ENCODE measurements at places on chromosomes 16 and 17.

GRCh38 chr17:62616993-62617893, 10.2 kb upstream of the MRC2 start:
- DNase-seq, result peak; percentile 68

DNA sequence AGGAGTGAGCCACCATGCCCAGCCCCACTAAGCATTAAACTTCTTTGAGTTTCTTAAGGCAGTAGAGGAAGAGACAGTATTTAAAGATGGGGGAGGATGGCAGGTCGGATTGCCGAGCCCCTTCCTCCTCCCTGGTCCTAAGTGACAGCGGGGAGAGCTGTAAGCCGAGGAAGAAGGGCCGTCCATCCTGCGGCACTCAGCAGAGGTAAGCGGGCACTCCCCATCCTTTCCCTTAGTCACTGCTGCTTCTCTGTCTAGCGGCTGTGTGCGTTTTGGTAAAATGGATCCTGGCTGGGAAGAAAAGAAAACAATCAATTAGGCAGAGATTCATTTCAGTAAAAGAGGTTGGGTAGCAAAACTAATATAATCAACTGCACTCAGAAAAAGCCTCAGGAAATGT, 13.9 kb downstream of the DNAAF1 start:
- no peak for DNase-seq

GRCh38 chr17:59372138-59372751, 40.8 kb downstream of the YPEL2 start:
- DNase-seq, result no peak

DNA sequence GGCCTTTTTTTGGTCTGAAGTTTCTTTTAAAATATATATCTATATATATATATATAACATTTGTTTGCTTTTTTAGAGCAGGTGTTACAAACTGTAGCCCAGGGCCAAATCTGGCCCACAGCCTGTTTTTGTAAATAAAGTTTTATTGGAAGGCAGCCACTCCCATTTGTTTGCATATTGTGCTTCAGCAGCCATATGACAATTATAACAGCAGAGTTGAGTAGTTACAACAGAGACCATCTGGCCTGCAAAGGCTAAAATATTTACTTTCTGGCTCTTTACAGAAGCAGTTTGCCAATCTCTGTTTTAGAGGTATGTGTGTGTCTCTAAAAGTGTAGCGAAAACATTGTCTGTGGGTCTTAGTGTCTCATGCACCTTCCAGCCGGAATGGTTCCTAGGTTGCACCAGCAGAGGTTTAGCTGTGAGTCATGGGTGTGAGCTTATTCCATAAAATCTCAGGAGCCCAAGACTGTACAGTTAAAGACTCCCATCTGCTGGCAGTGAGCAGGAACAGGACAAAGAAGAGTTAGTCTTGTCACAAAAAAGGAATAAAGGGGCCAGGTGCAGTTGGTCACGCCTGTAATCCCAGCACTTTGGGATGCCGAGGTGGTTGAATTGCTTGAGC, 23.8 kb downstream of the LCMT1 start:
- DNase-seq, result no peak

- DNase-seq, result no peak
Measured at GRCh38 chr17:76054112-76054476, 18.2 kb downstream of the SRP68 start.

GRCh38 chr17:82569621-82570020, 50.1 kb downstream of the FOXK2 start:
- DNase-seq, result no peak

DNA sequence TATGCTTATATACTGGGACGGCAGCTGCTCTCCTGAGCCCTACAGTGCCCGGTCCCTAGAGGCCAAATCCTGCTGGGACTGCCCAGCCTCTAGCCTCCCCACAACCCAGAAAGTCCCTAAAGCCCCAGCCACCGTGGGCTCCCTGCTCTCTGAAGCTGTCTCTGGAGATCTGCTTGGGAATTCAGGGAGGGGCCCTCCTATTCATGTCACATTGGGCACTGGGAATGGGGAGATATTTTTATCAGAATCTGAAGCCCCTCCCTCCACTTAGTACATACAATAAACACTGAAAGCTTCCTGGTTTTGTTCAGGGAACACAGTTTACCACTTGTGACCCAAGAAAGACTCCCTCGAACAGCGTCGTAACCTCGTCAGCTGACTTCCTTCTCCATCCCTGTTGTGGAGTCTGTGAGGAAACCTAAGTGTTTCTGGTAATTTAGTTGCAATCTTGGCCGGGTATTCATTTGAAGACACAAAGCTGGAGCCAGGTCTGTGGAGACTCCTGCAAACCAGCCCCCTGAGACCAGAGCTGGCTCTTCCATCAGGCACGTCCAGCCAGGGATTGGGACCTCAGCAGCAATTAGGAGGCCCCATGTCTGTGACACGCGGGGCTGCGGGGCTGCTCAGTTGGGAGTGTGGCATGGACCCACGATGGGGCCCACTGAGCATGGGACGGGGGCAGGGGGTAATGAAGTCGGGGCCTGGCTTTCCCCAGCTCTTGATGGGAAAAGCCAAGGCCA, 38.5 kb downstream of the PGS1 start:
- DNase-seq, result no peak

- DNase-seq, result no peak
Measured at GRCh38 chr16:79517156-79517555, 83.4 kb downstream of the MAF start.

- DNase-seq, result no peak
Measured at GRCh38 chr16:47262938-47263337, 119.2 kb upstream of the NETO2 start.

DNA sequence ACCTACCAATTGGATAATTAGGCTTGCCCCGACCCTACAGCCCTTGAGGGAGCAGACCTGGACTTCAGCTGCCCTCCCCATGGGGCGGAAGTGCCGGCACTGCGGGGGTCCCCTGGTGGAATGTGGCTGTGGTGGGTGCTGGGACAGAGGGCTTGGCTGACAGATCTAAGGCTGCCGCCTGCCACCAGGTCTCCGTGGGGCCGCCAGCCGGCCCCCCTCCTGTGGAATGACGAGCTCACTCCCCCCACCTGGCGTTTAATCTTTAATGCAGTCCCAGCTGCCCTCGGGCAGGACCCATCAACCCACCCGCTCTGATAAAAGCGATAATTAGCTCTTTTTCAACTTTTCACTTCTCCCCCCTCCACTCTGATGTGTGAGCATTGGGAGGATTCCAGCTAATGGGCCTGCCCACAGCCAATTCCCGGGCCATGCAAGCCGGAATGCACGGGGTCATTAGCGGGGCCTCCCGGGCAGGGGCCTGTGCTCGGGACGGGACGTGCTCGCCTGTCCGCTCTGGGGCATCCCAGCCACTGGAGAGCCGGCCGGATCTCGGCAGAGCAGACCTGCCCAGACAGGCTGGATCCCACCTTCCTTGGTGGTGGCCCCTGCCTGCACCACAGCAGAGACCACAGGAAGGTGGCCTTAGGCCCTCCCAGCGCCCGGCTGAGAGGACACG, 28.3 kb upstream of the GOSR2 start:
- DNase-seq, result no peak

DNA sequence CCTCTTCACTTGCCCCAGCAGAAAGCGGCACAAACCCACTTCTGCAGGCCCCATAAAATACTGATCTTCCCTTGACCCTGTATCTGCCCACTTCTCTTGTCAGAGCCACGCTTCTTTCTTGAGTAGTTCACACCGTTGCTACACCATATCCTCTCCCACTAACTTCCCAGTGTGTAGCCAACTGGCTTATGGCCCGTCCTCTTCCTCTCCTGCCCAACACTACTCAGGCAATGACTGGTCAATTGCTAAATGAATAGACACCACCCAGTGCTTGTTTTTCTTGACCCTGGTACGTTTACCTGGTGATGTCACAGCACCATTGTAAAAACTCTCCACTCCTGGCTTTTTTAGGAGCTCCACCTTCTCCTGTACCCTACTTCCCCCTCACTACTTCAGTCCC, 86.9 kb downstream of the NDEL1 start:
- no peak for DNase-seq

DNA sequence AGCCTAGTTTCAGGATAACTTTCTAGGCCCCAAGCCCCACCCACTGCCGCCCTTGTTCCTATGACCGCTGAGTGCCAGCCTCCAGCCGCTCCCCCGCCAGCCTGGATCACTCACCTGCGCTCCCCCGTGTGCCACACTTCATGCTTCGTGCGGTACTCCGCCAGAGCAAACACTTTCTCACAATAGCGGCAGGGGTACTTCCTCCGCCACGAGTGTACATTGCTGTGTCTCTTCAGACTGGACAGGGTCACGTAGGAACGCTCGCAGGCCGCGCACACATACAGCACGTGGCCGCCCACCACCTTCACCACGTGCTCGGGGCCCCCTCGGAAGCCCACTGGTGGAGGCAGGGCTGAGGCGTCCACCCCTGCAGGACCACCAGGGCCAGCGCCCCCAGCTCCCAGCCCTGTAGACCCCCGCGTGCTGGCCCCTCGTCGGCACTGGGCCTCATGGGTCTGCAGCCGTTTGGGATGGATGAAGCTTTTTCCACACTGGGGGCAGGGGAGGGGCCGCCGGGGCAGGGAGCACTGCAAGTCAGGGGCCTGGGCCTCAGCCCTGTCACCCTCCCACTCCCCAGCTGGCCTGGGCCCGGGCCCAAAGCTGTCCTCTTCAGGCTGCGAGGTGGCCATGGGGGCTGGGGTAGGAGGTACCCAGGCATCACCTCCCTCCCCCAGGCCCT, 13.7 kb downstream of the ZBTB4 start:
- DNase-seq, result no peak

- DNase-seq, result no peak
Measured at GRCh38 chr17:4009186-4009785, 45.0 kb upstream of the ATP2A3 start.

- no peak for DNase-seq
Measured at GRCh38 chr16:25084797-25085196, 26.7 kb upstream of the LCMT1 start.

DNA sequence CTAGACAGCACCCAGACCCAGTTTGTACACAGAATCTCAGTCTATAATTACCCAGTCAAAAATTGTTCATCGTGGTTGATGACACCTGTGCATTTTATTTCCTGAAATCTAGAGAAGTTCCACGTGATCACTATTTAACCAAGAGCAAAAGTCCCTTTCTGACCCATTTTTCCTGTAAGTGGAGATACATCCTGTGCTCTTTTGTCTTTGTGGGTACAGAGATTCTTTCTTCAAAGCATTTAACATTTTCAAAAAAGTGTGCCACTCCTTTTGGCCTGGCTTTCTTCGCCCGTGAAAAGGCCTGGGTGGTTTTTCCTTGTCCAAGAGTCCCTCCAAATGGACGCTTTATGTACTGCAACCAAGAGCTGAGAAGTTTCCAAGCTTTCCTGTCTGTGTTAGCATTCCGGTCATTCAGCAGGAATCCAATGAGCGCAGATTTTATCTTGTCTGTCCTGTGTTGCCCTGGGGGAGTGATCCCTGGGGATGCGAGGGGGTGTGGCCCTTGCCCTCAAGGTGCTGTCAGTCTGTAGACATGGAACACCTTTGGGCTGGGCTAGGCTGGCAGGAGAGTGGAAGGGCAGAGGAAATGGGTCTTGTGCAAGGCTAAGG, 161.1 kb upstream of the CACNG5 start:
- no peak for DNase-seq

GRCh38 chr17:15412606-15413005, 54.8 kb downstream of the CDRT4 start:
- no peak for DNase-seq

GRCh38 chr16:87608400-87608985, 6.2 kb downstream of the JPH3 start:
- peak; percentile 82 for DNase-seq

DNA sequence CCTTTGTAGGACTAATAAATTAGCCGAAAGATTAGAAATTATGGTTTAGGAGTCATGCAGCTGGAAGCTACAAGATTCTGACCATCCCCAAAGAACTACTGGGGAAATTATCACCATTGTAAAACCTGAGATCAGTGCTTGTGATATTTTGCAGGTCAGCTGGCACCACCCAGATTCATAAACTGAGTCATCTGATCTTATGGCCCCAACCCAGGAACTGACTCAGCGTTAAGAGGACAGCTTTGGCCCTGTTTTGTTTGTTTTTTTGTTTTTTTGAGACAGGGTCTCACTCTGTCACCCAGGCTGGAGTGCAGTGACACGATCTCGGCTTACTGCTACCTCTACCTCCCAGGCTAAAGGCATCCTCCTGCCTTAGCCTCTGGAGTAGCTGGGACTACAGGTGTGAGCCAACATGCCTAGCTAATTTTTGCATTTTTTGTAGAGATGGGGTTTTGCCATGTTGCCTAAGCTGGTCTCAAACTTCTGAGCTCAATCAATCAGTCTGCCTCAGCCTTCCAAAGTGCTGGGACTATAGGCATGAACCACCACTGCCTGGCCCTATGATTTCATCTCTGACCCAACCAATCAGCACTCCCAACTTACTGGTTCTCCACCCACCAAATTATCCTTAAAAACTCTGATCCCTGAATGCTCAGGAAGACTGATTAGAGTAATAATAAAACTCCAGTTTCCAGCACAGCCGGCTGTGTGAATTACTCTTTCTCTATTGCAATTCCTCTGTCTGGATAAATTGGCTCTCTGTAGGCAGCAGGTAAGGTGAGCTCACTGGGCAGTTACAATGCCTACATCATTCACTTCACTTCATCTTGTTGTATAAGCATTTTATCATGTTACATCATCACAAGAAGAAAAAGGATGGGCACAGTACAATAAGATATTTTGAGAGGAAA, 79.4 kb upstream of the KSR1 start:
- no peak for DNase-seq

DNA sequence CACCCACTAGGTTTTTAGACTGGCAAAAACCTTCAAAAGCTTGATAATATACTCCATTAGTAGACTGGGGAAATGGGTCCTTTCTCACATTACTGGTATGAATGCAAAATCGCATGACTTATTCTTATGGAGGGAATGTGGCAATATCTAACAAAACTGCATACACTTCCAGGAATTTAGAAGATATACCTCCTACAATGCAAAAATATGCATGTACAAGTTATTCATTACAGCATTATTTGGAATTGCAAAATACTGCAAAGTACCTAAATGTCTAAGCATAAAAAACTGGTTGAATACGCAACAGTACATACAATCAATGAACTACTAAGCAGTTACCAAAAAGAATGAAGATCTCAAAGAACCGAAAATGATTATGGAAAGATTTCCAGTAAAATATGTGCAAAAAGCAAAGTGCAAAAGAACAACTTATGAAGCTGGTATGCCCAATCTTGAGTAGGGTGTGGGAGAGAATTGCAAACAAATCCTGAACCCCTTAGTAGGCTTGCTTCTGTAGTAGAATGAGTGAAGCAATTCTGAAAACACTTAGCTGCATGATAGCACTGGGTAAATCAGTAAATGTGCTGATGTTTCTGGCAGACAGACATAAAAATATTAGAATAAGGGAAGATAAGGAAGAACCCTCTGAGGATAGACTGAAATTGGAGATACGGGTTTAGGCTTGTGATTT, 180.1 kb downstream of the PARN start:
- no peak for DNase-seq

DNA sequence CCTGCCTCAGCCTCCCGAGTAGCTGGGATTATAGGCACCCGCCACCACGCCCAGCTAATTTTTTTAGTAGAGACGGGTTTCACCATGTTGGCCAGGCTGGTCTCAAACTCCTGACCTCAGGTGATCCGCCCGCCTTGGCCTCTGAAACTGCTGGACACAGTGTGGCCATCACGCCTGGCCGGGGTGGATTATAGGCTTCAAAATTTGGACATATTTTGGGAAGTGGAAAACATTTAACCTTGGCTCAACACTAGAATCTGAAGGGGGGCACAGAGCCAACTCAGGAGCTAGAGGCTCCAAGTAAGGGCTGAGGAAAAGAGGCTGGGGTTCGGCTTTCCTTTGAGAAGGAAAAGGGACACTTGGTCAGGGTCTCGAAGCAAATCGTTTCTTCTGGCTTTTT, 2.2 kb upstream of the CDK5R1 start:
- DNase-seq, result no peak
